ENCODE measurements at places on chromosomes 3 and 15.

DNA sequence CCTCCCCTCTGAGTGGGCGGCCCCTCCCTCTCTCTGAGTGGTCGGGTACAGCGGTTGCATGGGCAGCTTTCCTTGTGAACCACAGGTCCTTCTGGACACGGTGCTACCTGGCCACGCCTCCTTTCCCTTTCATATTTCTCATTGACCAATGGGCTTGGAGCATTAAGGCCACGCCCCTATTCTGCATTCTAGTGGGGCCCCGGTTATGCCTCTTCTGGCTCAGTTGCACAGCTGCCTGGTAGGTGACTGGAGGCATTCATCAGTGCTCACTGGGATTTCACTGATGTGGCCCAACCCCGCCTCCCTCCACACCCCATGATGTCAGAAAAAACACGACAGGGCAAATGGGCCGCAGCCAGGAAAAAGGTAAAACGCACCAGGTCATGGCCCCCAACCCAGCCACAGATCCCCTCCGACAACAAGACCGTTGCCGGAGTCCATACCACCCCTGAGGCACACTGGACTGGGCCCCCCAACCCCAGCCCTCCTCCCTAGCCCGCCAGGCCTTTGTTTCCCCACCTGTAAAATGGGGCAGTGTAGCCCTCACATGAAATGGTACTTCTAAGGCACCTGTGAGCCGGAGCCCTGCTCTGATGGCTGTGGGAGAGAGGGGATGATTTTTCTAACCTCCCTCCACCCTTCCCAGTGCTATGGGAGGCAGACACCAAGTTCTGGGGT lies 26.3 kb downstream of the NGRN start:
- no peak for DNase-seq

GRCh38 chr3:22620498-22620897 lies 582.6 kb upstream of the UBE2E2 start:
- peak; percentile 6 for DNase-seq

DNA sequence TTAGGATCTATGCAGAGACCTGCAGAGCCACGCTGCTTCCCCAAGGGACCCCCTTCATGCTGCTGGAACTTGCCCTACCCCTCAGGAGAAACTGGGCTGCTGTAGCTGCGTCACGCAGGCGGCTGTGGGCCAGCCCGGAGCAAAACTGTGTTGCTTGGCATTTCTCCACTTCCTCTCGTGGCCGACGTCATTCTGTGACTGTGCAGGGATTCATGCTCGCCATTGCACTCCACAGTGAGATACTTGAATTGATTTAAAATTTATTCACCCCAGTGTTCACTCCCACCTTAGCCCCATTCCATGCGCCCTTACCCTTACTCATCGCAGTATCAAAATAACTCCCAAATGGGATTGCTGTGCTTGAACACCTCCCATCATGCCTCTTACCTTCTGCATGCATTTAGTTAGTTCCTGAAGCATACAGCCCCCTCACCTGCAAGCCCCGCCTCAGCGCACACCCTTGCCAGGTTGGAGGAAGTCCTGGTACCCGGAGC lies 45.7 kb downstream of the TMEM44 start:
- no peak for DNase-seq

GRCh38 chr3:187063286-187064121 lies 75.8 kb downstream of the RPL39L start:
- no peak for DNase-seq

GRCh38 chr3:172461530-172462138 lies 13.4 kb upstream of the GHSR start:
- no peak for DNase-seq

- no peak for DNase-seq
Measured at GRCh38 chr3:25469558-25469957, 41.5 kb downstream of the RARB start.

GRCh38 chr3:94019659-94020058 lies 8.7 kb downstream of the STX19 start:
- no peak for DNase-seq

GRCh38 chr3:151379083-151379734 lies 5.3 kb downstream of the P2RY12 start:
- DNase-seq: no peak

- no peak for DNase-seq
Measured at GRCh38 chr3:64216274-64217147, 8.8 kb downstream of the PRICKLE2 start.

DNA sequence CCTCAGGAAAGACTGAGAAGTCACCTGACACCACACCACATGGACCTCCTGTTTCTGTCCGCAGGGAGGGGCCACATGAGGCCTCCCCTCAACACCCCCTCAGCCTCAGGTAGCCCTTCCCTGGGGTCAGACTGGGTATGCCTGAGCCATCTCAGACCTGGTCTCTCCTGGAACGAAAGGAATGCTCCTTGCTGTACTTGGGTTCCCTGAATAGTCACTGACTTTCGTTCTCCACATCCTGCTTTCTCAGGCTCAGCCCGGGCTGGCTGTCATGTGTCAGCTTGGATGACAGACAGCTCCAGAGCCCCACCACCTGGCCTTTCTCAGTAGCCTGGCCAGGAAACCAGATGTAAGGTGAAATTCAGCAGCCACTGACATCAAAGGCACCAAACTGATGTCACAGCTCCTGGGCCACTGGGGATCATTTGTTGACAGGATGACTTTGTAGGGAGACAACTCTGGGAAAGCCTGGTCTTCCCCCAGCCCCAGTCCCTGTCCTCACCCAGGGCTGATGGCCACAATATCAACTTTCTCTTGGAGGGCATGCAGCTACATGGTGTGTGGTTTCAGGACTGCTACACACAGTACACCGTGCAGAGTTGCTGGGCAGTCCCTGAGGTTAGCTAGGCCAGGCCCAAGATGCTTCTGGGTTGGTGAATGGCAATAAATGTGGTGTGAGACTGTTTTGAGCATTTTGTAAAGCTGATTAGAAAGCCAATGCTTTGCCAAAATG lies 141.4 kb upstream of the MRPS22 start:
- DNase-seq: peak; percentile 26

DNA sequence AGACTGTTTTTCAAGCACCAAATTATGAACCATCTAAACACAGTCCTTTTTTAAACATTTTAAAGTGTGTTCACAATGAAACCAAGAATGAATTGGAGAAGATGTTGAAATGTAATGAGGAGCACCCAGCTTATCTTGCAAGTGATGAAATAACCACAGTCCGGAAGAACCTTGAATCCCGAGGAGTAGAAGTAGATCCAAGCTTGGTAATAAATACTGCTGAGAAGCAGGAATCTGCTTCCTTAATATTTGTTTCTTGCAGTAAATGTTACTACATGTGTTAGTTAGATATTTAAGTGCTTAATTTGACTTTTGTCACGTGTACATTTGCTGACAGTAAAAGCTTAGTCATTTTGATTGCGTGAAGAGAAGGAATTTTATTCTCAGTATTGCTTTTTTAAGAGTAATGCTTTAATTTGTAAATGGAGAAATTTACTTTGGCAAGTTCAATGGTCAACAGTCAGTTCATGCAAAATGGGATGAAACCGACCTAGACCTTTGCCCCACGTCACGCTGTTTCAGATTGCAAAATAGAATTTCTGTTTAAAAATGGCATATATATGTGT lies 69.8 kb downstream of the OPA1 start:
- no peak for DNase-seq

- no peak for DNase-seq
Measured at GRCh38 chr3:55909373-55909772, 422.3 kb upstream of the WNT5A start.

- DNase-seq: no peak
Measured at GRCh38 chr3:188154809-188155574, 1.0 kb downstream of the LPP start.

DNA sequence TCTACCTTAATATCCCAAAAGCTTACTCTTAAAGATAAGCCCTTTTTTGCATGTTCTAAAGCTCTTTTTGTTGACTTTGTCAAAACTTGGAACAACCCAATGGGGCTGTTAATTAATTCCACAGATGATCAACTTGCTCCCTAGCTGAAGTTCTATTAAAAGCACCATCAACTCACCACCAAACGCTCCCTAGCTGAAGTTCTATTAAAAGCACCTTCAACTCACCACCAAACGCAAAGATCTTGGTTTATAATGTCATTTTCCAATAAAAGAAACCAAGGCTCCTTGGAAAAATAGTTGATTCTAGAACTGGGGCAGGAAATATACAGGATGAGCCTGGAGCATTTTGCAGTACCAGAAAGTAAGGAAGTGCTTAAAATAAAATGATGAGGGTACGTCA lies 122.3 kb upstream of the STT3B start:
- no peak for DNase-seq

DNA sequence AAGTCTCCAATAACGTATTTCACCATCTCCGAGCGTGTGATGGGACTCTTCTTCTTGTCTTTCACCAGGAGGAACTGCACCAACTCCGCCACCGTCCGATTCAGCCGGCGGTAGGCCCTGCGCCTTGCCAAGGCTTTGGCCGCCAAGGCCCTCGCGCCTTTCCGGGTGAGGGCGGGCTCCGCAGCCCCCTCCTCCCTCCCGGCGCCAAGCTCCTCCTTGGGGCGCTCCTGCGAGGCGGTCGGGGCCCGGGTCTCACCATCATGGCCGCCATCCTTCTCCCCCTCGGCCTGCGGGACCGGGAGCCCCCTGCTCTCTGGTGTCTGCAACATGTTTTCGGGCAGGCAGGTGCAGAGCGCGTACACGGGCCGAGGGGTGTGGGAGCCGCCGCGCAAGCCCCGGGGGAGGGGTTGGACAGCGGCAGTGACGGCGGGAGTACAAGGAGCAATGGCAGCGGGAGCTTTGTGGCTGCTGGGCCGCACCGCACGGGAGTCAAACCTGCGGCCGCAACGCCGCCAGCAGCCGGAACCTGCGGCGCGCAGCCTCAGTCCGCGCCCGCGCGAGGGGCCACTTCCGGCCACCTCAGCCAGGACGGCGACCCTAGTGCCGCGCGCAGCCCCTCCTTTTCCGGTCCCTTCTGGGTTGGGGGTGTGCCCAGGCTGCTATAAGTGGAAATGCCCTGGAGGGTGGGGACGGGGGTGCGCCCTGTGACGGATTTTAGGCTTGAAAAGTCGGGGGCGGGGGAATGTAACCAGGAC lies at the start of gene MAGEF1:
TSS of gene MAGEF1 (minus strand) at position 572 of the 755 bp plus-strand sequence. CDS start at position 329, 243 bp downstream.
- no peak for DNase-seq

DNA sequence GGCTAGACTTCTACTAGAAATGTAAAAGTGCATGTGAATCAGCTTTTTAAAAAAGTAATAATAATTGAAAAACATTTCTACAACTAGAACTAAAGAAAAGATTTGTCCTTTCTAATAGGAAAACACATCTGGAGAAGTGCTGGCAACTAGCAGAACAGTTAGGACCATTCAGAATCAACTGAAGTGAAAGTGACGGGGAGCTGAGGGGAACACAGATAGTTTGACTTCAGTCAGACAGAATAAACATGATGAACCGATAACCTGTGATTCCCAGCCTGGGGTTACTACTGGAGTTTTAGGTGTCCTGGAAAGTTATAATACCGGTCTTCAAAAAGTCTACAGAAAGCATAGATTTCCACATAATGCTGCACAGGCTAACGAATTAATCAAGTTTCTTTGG lies 28.1 kb downstream of the OPA1 start:
- no peak for DNase-seq

GRCh38 chr3:59424268-59425010 lies 374.6 kb upstream of the CFAP20DC start:
- DNase-seq: no peak

DNA sequence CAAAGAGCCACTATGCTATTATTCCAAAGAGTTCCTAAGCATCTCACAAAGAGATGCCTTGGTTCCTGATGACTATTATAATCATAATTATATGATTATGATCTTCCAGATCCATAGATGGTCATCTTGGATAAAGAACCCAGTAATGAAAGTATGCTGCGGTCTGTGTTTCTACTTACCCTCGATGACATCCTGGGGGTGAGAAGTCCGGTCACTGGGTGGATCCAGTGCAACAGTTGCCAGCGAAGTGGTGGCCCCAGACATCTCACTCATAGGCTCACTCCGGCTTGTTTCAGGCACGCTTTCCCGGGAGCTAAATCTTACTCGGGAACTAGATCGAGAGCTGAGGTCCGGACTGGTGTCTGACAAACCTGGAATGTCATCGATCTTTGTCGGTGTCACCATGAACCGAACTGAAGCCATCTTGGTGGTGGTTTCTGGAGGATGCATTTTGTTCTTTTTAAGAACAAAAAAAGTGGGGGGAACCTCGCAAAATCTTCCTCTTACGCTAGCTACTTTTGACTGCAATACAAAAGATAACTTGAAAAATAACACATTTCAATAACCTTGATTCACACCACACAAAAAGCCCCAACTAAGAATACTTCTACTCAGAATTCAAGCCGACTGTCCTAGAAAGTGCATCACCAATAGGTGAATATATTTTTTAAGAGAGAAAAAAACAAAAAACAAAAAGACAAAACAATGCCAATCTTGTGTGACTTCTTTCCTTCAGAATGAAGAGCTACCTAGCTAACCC lies 1.2 kb downstream of the SLC12A6 start:
- DNase-seq: no peak

- DNase-seq: no peak
Measured at GRCh38 chr15:51341366-51342226, at the start of gene GLDN. Gene GLDN, plus strand, starts transcription at chr15:51341655. Its CDS starts 30 bp downstream, at chr15:51341685.

Data from epithelial cell of proximal tubule (primary cell).